IPS DF 6.9 (cell line): ENCODE measurements at places on chromosomes 7 and 10.

GRCh38 chr10:113527211-113527906, 25.5 kb upstream of the HABP2 start:
- no peak overlapping the region for H3K4me3 ChIP-seq
- no peak for DNase-seq
- H3K27me3 ChIP-seq, result 0 out of 2 replicates have a peak, but pooled peaks cover 1% of the 10 kb centered on the region
- H3K4me1 ChIP-seq, result no peaks in the 10 kb centered on the region

- no peak overlapping the region for H3K27ac ChIP-seq
- DNase-seq, result no peak
- no peaks in the 10 kb centered on the region for H3K4me1 ChIP-seq
- H3K4me3 ChIP-seq, result no peak overlapping the region
- H3K36me3 ChIP-seq, result no peaks in the 10 kb centered on the region
- no peaks in the 10 kb centered on the region for H3K27me3 ChIP-seq
Measured at GRCh38 chr10:119428789-119429188, 113.7 kb downstream of the RGS10 start.

DNA sequence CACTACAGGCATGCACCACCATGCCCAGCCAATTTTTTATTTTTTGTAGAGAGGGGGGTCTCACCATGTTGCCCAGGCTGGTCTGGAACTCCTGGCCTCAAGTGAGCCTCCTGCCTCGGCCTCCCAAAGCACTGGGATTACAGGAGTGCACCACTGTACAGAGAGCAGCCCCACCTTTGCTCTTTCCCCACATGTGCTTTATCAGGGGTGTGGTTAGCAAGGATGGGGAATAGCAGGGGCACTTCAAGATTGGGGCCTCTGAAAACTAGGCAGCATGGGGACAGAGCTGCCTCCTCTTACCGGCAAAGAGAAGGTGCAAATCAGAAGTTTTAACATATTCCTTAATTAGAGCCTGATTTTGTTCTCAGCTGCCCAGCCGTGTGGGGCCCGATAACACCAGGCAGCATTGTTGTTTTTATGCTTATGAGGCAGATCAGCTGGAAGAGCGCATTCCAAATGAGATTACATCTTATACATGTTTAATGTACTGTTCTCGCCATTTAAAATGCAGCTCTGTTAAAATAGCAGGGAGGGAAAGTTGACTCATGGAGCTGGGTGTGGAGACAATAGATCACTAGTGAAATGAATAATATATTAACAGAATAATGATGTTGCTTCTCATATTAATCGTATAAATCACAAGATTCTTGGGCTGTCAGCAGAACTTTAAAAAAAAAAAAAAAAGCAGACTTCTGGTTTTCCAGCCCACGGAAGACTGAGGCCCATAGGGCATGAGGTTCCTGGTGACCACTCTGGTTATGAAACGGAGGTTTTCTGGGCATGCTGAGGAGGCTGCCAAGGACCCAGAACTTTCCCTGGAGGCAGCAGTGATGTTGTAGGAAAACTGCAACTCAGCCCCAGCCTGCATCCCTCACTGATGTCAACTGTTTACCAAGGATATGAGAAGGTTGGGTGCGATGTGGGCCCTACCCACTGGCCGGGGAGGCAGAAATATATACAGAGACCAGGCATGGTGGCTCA, 62.5 kb downstream of the TMEM130 start:
- H3K4me1 ChIP-seq, result no peaks in the 10 kb centered on the region
- H3K27ac ChIP-seq, result no peak overlapping the region
- no peaks in the 10 kb centered on the region for H3K36me3 ChIP-seq

DNA sequence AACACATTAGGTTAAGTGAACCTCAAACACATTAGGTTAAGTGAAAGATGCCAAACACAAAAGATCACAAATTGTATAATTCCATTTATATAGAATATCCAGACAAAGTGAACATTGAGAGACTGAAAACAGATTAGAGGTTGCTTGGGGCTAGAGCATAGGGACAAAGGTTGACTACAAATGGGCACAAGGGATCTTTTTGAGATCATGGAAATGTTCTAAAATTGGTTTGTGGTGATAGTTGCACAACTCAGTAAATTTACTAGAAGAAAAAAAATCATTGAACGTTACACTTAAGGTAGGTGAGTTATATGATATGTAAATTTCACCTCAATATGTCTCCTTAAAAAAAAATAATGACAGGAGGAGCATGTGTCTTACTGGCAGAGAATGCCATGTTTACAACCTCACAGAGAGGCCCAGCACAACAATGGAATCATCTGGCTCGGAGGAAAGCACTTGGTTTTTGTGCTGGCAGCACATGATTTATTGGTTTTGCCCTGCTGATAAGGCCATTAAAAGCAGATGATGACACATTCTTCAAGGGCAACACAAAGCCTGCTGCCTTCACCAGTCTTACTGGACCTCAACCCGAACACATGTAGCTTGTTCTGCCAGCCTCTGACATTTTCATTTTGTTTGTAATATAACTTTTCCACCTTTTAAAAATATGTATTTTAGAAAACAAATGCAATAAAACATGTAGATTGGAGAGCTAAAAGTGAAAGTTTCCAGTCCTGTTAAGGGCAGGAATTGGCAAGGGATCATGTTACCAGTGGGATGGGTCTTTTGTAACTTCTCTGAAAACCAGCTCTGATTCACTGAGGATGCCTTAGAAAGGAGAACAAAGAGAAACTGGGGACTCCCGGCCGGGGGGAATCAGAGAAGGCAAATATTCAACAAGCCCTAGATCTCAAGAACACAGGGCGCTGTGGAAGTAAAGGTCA, 11.9 kb upstream of the LMOD2 start:
- no peaks in the 10 kb centered on the region for H3K27me3 ChIP-seq
- peak; percentile 66 for DNase-seq
- no peak overlapping the region for H3K4me3 ChIP-seq
- no peaks in the 10 kb centered on the region; the same call in 1 of the 2 replicates for H3K36me3 ChIP-seq
